ENCODE measurements at places on chromosomes 7 and 10. TPM values are rescaled to one million over a fixed set of nuclear protein-coding genes. Genes with fewer than 3 reads are reported as not detected.
A peak's percentile ranks its signal among the peaks of the same experiment; 100 is the strongest.

- DNase-seq, result no peak
Measured at GRCh38 chr7:6551016-6551511, at the start of gene GRID2IP. Gene GRID2IP, minus strand, starts transcription at chr7:6551461. Its CDS starts 25 bp downstream, at chr7:6551436.

DNA sequence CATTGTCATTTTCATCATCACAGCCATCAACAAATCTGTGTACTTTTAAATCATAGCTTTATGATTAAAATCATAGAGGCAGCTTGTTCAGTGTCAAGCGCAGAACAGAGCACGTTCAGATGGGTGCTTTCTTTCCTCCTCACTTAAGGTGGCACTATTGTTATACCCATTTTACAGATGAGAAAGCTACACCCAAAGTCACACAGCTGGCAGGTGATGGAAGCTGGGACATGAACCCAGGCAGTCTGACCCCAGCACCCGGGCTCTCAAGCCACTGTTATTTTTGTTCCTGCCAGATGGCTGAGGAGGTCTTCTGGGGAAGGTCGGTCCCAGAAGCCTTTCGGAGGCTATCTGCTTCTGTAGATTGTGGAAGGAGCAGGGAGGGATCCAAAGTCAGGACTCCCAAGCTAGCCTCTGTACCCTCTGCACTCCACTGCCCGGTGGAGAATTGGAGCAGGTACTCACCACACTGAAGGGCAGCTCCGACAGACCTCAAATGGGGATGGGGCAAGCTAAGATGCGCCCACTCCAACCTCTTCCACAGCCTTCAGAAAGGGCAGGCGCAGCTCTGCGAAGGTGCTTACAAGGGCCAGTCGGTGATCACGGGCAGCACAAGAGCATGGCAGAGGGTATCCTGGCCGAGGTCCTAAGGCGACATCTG, 610 bp downstream of the AVPI1 start:
- DNase-seq, result no peak

DNA sequence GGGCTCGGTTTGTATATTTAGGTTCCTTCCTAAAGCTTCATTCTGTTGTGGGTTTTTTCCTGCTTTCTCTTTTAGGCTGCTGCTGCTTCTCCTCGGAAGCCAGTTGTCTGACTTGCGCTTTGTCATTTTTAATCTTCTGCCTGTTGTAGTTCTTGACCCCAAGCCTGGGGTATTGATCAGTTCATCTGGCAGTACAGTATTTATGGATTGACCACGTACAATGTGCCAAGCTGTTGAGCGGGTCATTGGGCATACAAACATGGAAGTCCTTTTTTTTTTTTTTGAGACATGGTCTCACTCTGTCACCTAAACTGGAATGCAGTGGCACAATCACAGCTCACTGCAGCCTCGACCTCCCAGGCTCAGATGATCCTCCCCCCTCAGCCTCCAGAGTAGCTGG, 4.3 kb downstream of the PROSER2 start:
- DNase-seq, result no peak

OR9A2 gene
- total RNA-seq, result not detected

- DNase-seq, result no peak
Measured at GRCh38 chr10:132097609-132098377, 32.0 kb downstream of the JAKMIP3 start.

PIP gene
- total RNA-seq, result not detected

DNA sequence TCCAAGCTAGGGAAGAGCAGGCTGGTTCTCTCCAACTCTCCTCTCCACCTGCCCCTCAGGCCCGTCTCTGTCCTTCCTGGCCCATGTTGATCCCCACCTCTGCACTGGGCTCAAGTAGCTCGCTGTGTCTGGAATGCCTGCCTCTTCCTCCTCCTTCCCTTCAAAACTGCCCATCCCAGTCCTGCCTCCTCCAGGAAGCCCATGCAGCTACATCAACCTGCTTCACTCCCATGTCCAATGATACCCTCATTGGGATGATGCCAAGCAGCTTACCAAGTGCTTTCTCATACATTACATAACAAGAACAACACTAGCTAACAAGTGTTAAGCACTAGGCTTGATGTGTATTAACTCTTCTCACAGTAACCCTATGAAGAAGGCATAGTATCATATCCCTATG, 8.2 kb downstream of the ASB10 start:
- no peak for DNase-seq

- no peak for DNase-seq
Measured at GRCh38 chr7:71364551-71364950, 232.6 kb downstream of the GALNT17 start.

SLC18A3 gene
- total RNA-seq, result not detected

GSAP gene
- 5.0 TPM for total RNA-seq

DNA sequence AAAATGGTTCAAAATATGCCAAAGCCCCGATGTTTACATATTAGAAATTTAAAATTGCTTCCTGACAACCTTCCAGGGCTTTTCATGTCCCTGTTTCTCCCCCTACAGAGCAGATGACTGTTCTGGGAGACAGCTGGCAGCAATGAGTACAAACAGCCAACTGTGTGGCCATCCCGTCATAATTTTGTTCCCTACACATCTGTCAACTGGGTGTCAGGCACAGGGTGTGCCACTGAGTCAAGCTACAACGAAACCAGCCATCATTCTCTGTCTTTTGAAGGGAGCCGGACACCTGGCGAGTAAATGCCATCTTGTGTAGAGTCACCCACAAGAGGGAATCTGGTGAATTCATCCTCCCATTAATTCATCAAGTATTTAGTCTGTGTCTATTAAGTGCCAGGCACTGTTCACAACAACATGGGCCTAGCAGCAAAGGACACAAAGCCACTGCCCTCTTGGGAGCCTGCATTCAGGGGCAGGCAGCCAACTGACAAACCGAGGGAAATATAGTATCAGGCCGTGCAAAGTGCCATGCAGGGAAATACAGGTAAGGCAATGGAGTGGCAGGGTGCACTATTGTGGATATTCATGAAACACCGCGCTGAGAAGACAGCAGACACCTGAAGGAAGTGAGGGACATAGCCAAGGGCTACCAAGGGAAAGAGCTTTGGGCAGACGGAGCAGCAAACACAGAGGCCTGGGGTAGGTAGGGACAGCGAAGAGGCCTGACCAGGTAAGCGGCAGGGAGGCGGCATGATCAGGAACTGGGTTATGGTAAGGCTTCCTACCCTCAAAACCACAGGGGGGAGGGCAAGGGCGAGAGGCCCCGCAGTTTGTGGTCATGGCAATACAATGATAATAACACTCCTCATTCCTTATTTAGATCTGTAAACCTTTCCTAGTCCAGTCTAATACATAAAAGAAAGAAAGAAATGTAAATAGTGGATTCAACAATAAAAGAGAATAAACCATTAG, 213.6 kb downstream of the FAM107B start:
- no peak for DNase-seq

- DNase-seq, result no peak
Measured at GRCh38 chr7:71826141-71826540, 586.0 kb downstream of the CALN1 start.

TMEM178B gene
- 1.0 TPM for total RNA-seq

DNA sequence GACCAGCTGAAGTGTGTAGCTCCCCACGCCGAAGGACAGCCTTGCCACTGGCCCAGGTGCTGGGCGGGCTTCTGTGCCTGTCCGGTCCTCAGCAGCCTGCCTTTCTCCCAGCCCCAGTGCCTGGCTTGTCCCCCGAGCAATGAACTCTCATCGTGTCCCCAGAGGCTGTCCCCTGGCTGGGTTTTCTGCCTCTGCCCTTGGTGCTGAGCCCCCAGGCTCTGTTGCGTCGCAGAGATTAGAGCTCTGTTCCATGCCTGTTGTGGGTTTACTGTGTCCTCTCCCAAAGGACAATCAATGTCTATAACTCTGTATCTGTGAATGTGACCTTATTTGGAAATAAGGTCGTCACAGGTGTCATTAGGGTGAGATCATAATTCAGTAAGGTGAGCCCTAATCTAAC, 226.1 kb upstream of the SHH start:
- DNase-seq, result no peak

- DNase-seq, result no peak
Measured at GRCh38 chr10:4688601-4689000, 137.4 kb upstream of the AKR1E2 start.

DNA sequence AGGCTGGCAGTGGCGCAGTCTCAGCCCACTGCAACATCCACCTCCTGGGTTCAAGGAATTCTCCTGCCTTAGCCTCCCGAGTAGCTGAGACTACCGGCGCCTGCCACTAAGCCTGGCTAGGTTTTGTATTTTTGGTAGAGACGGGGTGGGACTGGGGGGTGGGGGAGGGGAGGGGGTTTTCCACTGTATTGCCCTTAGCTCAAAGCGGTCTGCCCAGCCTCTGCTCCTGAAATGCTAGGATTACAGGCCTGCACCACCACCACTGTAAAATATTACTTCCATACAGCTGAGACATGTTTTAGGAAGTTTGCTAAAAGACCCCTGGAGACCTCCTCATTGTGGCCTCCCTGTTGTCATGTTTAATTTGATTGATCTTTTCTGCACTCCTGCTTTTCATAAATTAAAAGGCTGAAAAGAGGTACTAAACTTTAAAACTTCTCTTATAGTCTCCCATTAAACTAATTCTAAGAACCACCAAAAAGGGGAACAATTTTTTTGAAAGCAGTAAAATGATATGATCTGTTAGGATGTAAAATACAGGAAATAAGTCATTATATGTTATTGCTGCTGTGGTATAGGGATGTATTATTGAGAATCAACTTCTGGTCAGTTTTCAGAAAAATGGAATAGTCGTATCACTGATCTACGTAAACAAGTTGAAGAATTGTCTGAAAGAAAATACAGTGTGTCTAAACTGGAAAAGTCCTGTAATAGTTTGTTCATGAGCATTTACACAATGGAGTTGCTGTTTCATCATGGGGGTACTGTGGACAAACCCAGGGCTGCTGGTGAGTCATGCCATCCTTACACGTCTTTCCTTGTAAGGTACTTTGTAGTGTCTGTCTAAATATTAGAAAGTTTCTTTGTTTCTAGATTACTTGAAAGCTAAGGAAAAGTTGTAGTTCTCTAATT, 72.9 kb upstream of the TMEM248 start:
- peak; percentile 39 for DNase-seq

DNA sequence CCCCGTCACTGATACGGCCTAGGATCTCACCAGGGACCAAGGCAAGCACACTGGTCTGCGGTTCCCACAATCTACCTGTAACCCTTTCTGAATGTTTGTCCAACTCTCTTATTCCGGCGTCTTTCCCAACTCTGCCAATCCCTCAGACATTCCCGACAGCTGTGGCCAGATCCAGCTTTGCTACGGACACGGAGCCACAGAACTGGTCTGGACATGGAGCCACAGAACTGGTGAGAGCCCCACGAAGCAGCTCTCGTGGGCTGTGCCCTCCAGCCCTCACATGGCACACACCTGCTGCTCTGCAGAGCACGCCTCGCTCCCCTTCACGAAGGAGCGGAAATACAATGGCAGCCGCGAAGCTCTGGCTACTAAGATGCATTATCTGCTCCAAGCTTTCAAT, 376.8 kb downstream of the DNAJB6 start:
- DNase-seq, result no peak

DNA sequence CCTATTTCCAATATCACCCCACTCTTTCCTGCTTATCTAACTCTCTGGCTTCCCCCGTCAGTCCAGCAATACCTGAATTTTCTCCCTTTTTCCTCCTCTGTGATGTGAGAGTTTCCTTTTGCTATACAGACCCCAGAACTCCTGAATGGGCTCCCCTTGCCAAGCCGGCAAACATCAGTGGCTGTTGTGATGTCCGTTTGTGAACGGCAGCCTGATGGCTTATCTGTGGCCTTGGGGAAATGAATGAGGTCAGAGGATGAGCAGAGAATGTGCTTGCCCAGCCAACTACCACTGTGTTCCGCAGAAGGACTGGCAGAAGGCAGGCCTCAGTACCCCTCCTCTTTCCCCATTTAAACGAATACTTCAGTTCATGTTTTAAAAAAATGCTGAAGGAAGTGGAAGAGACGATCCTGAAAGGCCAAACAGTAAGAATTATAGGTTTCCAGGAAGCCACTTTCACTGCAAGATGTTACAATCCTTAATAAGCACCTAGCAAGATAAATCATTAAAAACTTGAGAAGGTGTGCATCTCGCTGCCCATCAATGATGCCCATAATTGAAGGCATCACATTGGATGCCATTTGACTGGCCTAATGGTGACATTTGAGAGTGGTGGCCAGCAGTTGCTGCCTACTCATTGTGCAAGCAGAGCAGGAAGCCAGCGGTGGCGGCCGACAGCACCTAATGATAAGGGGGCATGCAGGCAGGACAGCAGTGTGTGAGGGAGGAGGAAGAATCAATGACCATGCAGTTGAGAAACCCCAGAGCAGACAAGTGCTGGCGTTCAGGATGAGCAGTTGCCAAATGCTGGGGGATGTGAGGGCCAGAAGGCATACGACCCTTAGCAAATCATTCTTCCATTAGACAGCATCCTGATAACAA, 31.5 kb downstream of the SLC18A2 start:
- no peak for DNase-seq

- no peak for DNase-seq
Measured at GRCh38 chr7:98808751-98809460, 60.9 kb downstream of the TMEM130 start.

Measured in activated T-cell treated with anti-CD3 and anti-CD28 coated beads, Interleukin-2, amount 50 U/mL, for 72 hours (primary cell).